ENCODE measurements at places on chromosomes 6 and 20.
A peak's percentile ranks its signal among the peaks of the same experiment; 100 is the strongest.

DNA sequence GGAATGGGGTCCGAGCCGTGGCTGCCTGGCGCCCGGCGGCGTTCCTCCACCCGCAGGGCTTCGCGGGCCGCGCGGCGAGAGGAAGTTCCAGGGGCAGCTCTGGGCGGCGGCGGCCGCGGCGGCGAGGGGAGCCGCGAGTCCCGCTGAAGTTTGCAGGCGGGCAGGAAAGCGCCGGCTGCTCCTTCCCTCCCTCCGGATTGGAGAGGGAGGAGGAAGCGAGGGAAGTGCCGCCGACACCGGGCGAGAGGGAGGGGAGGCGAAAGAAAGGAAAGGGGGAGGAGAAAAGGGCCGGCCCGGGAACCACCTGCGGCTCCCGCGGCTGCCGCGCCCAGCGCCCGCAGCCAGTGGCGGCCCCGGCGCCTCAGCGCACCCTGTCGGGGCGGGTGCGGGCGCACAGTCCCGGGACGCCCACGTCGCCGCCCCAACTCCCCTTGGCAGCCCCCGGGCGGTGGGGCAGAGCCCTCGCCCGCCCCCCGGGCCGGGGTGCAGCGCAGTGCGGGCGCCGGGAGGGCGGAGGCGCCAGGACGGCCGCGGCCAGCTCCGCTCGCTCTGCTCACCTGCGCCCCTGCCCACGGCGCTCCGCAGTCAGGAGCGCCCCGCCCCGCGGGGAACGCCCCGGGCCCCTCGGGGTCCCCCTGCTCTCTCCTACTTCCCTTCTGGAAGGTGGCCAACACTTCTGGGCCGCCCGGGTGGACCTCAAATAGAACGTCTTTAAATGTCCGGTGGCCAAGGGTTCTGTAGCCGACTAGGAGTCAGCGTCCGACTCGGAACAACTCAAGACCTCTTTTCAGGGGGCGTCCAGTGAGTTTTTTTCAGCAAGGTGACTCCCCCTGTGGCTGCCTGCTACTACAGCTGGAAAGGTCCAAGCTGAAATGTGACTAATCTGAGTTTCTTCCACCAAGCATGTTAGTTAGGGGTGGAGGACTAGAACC lies 80.3 kb upstream of the CCDC28A start:
- peak; percentile 30 for DNase-seq

GRCh38 chr6:156943166-156943565 lies 166.0 kb downstream of the ARID1B start:
- DNase-seq: no peak

- no peak for DNase-seq
These were observed 54.3 kb downstream of the RWDD2A start for GRCh38 chr6:83247471-83247870.

DNA sequence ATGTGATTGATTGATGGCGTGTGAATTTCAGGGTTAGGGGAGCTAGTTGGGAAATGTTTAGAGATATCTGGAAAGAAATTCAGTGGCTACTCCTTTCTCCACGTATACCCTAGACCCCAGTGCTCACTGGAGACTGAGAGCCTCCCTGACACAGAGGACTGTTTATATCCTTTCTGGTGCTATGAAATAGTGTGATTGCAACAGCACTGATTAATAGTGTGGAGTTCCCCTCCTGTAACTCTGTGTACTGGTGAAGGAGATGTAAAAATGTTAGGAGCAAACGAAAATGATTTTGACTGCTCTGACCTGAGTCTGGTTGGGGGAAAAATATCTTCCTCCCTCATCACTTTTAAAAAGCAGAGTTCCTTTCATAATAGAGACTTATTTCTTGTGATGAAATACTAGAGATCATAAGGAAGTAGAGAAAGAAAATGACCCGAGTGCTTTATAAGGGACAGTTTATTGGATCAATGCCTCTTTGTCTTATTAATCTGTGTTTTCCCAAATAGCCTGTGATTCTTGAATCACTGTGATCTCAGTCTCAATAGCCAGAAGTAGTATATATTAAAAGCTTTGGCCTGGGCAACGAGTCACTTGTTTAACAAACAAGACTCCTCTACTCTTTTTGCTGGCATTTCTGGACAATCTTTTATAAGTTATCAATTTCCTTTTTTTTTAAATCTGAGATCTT lies 92.3 kb downstream of the RNF182 start:
- DNase-seq: no peak

DNA sequence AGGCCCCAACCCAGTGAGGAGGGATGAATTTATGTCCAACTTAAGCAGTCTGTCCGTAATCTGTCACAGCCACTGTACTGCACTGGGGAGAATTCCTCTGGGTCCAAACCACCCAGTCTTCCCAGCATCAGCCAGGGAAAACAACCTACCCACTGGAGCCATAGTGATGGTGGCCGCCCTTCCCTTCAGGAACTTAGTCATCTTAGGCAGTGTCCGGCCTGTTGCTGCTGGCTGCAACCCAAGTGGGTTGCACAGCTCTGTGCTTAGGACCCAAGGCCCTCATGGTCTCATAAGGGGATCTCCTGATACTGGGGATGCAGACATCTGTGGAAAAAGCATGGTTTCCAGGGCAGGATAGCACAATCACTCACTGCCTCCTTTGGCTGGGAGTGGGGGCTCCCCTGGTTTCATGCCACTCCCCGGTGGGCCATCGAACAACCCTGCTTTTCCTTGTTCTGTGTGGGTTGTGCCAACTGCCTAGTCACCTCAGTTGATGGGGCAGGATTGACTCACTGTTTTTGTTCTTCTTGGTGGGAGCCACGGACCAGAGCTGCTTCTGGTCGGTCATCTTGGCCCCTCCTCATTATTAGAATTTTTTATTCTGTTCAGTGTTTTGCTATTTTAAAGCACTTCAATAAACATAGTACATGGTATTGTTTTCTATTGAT lies 591.9 kb downstream of the DOK5 start:
- DNase-seq: no peak

DNA sequence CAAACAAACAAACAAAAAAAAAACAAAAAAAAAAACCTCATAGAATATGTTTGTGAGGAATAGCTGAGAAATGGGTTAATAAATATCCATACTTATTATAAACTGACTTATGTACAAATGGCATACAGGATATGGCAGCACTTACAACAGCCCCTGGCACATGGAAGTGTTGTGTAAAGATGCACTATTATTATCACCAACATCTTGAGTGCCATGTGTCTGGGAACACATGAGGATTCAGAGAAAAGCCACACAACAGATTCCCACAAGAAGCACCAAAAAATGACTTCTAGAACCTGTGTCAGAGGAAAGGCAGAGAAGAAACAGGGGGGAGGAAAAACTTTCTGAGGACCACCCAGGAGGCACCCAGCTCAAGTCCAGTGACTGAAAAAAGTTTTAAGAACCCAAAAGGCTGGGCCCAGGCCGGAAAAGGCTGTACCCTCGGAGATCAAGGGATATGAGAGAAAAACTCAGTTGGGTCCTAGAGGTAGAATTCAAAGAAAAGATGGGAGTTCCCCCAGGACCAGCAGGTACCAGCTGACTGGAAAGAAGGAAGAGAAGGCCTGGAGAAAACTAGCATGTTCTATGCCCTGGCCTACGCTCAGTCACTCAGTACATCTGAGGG lies 9.4 kb upstream of the TAF8 start:
- peak; percentile 52 for DNase-seq

DNA sequence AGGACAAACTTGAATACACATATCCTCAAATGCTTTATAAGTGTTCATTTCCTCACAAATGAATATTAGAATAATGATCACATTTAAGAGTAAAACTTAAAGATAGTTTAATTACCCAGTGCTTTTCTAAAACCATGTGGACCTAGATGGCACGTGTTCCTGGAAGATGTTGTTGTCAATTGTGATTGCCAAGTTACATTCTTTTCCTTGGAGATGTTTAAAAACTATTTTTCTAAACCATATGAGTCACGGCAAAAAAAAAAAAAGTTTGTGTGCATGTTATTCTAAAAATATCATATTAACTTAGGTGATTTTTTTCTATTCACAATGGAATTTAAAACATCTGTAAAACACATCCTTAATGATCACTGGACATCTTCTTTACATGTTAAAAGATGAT lies 51.1 kb downstream of the RCAN2 start:
- no peak for DNase-seq

DNA sequence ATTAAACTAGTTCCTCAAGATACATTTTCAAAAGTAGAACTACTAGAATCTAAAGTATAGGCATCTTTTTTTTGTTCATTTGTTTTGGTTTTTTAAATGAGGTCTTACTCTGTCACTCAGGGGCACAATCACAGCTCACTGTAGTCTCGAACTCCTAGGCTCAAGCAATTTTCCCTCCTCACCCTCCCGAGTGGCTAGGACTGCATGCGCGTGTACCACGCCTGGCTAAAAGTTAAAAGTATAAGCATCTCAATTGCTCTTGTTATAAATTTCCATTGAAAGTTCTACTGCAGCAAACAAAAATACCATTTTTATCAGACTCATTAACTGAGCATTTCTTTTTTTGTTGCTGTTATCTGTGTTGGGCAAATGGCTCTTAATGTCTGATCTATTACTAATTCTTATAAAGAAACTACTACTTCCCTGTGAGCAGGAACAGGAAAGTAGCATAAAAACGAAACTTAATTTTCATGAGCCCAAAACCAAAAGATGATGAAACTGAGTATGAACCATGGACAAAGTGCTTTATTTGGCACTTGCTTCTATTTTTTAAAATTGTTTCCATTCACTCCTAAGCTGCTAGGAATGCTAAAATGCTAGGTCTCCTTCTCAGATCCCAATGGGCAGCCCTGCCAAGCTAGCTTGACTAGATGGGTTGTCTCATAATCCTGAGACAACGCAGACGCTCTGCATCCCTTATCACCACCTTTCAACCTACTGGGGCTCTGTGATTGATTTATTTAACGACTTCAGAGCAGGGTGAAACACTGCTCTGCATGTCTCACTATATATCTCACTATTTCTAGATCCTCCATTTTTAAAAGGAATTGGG lies 36.9 kb downstream of the TRPC4AP start:
- peak; percentile 16 for DNase-seq

DNA sequence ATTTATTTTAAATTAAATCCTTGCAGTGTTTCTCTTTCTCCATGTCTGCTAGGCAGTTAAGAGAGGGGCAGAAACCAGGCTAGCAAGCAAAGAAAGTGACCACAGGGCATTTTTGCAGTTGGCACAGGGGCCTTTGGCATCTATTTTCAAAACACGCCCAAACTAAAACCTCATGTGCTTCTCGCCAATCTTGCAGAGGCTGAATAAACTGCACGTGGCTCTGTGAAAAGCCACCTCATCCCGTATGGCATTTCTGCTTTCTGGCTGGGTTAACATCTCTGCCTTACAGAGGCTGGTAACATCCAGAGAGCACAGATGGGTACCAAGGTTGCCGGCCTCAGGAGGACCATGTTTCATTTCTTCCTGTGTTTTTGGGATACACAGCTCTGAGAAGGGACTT lies 54.6 kb downstream of the GJA10 start:
- no peak for DNase-seq

GRCh38 chr6:81890846-81891245 lies 138.4 kb upstream of the TENT5A start:
- no peak for DNase-seq

- no peak for DNase-seq
These were observed 868.3 kb downstream of the EYS start for GRCh38 chr6:64838726-64839125.

DNA sequence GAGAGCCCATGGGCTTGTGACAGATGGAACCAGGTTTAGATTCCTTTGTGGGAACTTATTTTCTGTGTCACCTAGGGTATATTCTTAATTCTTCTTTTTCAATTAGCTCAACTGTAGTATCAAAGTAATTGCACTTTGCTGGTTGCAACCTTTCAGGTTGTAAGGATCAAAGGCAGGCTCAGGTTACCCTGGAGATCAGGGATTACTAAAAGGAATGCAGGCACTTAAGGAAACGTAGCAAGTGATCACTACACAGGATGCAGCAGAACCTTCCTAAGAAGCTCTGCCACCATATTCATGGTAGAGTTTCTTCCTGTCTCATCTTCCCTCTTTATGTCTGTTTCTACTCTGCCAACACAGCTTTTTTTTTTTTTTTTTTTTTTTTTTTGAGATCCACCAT lies 133.2 kb upstream of the JAG1 start:
- no peak for DNase-seq

- DNase-seq: peak; percentile 53
These were observed 104.2 kb downstream of the PREX1 start for GRCh38 chr20:48723308-48724264.

DNA sequence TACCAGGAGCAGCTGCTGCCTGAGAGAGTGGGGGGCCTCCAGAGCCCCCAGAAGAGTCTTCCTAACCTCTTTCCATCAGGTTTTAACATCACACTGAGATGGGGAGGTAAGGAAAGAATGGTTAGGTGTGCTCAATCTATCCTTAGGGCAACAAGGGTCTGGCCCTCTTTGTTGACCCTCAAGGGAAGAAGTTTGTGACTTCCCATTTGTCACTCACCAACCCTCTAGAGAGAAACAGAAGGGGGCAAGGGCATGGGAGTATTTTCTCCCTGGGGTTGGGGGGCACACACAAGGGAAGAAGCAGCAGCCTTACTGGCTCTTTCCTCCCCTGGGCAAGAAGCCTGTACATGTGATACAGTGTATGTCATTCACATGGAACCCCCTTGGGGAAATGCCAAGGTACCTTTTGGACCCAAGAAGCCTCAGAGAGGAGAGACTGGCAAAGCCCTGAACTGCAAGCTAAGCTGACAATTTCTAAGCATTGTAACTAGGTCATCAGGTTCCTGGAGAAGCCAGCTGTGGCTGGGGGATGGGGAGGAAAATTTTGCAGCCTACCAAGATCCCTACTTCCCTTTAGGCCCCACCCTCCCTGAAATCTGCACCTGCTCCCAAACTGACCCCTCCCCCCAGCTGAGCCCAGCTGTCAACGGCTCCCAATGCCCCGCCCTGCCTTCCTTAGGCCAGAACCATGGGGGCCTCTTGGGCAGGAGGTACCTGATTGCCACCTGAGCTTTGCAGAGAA lies 14.5 kb downstream of the BCL2L1 start:
- DNase-seq: peak; percentile 66

DNA sequence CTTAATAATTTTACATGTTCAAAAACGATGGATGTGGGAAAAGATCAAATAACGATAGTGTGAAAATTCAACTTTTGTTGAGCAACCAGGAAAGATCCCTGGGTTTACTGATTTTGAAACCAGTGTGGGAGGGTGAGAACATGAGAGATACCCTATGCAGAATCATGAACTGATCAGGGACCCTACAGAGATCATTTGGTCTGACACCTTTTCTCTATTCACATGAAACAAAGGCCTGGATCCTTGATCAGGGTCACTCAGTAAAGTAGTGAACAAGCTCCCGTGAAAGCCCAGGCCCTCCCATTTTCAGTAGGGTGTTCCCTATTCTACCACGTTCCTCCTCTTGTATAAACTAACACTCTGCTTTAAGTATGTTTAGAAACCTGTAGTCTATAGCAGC lies 60.5 kb upstream of the DUSP22 start:
- no peak for DNase-seq

- peak; percentile 64 for DNase-seq
These were observed 36.7 kb downstream of the MAN1A1 start for GRCh38 chr6:119312875-119313338.

Data from hematopoietic multipotent progenitor cell treated with erythropoietin and hydrocortisone succinate and interleukin-3 and kit ligand, for 8 days (in vitro differentiated cells).